ENCODE measurements at places on chromosomes 2 and 18. TPM values are rescaled to one million over a fixed set of nuclear protein-coding genes. Genes with fewer than 3 reads are reported as not detected.

The GRP gene
- not detected for total RNA-seq

The NOSTRIN gene
- total RNA-seq: 3.1 TPM

The MSH2 gene
- 46.2 TPM for total RNA-seq

The CD8A gene
- not detected for total RNA-seq

The RAB17 gene
- total RNA-seq: 6.1 TPM

The OTX1 gene
- not detected for total RNA-seq

The MMADHC gene
- total RNA-seq: 132 TPM

The IL1RN gene
- 0.29 TPM for total RNA-seq

The C1GALT1C1L gene
- 1.1 TPM for total RNA-seq

The TLX2 gene
- total RNA-seq: not detected

The CAD gene
- total RNA-seq: 62.8 TPM

The EVA1A gene
- 67.0 TPM for total RNA-seq

The HOXD13 gene
- total RNA-seq: not detected

The ERBB4 gene
- 1.4 TPM for total RNA-seq

The SERPINB2 gene
- total RNA-seq: 1.9 TPM

The PROC gene
- 0.17 TPM for total RNA-seq

The NPHP1 gene
- 5.3 TPM for total RNA-seq

The GPR39 gene
- 10.8 TPM for total RNA-seq

The GALR1 gene
- not detected for total RNA-seq

The AQP12B gene
- not detected for total RNA-seq

The MAP3K19 gene
- total RNA-seq: not detected

The UGT1A3 gene
- not detected for total RNA-seq

The ABCA12 gene
- 3.0 TPM for total RNA-seq

The PTH2R gene
- total RNA-seq: not detected

The CDH20 gene
- not detected for total RNA-seq

The MTA3 gene
- total RNA-seq: 17.8 TPM

The CACNB4 gene
- 0.14 TPM for total RNA-seq

The ATP6V1C2 gene
- total RNA-seq: not detected

The IHH gene
- 0.29 TPM for total RNA-seq

The ITGB6 gene
- 50.4 TPM for total RNA-seq

The CAPN14 gene
- 0.46 TPM for total RNA-seq

The PLEKHB2 gene
- 131 TPM for total RNA-seq

The HIBCH gene
- 8.6 TPM for total RNA-seq

The DNAJC5G gene
- total RNA-seq: not detected

The DNAH6 gene
- total RNA-seq: 0.14 TPM

The CFAP65 gene
- 1.1 TPM for total RNA-seq

The INHA gene
- 0.17 TPM for total RNA-seq

The KYNU gene
- total RNA-seq: 2.0 TPM

The SAG gene
- not detected for total RNA-seq

The SERPINB10 gene
- 0.98 TPM for total RNA-seq

The UGT1A8 gene
- not detected for total RNA-seq
